ENCODE measurements at places on chromosomes 4 and X.
A peak's percentile ranks its signal among the peaks of the same experiment; 100 is the strongest.

- H3K36me3 ChIP-seq = no peaks in the 10 kb centered on the region
- H3K4me3 ChIP-seq = no peak overlapping the region
- H3K27me3 ChIP-seq = no peaks in the 10 kb centered on the region
- DNase-seq = no peak
Measured at GRCh38 chr4:11470438-11471045, 41.8 kb upstream of the HS3ST1 start.

DNA sequence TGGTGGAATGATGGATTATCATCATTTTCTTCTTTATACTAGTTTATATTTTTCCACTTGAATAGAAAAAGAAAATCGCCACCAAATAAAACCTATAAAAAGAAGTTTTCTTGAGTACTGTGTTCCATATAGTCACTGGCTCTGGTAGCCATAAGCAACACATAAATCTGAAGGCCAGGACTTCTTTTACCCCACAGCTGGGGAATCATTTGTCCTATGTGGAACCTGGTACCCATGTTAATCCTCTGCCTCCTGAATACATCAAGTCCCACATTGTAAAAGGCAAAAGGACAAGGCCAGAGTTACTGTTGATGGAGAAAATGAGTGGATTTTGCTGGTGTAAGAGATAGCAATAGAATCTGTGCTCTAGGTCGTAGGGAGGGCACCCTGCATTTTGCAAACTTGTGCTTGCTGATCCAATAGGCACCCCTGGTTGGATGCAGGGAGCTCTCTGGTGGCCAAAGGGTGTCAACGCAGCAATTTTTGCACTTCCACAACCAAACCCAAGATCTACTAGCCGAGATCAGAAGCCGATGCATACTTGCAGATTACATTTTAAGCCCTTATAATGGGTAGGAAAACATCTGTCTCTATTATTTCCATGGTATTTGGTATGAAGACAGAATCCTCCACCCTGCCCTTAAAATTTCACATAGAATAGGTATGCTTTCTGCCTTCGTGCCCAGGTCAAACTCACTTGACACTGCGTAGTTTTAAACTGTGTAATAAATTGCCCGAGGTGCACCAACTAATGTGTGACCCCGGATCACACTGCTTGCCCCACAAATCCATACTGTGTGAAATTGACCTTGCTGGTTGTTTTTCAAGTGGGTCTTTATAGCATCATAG is 146.2 kb upstream of the SCML1 start:
- no peak overlapping the region for H3K27ac ChIP-seq
- H3K4me3 ChIP-seq = no peak overlapping the region
- H3K27me3 ChIP-seq = peaks cover 10% of the 10 kb centered on the region

GRCh38 chrX:124217304-124218251 is 114.9 kb upstream of the TEX13D start:
- H3K4me1 ChIP-seq = peaks cover 5% of the 10 kb centered on the region
- DNase-seq = peak; percentile 57
- H3K4me3 ChIP-seq = no peak overlapping the region
- no peaks in the 10 kb centered on the region for H3K27me3 ChIP-seq
- H3K27ac ChIP-seq = no peak overlapping the region
- no peaks in the 10 kb centered on the region for H3K36me3 ChIP-seq

- H3K36me3 ChIP-seq = no peaks in the 10 kb centered on the region
- no peak overlapping the region for H3K4me3 ChIP-seq
- DNase-seq = no peak
- H3K27ac ChIP-seq = no peak overlapping the region
- H3K4me1 ChIP-seq = no peaks in the 10 kb centered on the region
- H3K27me3 ChIP-seq = no peaks in the 10 kb centered on the region
Measured at GRCh38 chr4:80006935-80007744, 65.9 kb downstream of the ANTXR2 start.

DNA sequence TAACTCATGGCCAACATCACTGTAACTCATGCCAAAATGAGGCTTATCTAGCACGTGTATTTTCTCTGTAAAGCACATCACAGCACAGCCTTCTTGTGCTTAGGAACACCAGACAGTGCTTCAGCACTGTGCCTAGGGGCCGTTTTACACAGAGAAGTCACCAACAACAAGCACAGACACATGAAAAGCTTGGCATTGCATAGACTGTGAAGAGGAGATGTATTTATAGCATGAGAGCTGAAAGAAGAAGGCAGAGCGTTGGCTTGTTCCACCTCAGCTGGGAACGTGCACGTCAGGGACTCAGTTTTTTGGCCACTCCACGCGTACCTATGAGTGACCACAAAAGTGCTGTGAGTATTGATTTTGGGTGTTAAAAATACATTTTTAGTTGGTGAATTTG is 116.3 kb upstream of the SFRP2 start:
- no peak overlapping the region for H3K27ac ChIP-seq
- H3K36me3 ChIP-seq = no peaks in the 10 kb centered on the region
- H3K4me3 ChIP-seq = no peak overlapping the region
- H3K27me3 ChIP-seq = no peaks in the 10 kb centered on the region

DNA sequence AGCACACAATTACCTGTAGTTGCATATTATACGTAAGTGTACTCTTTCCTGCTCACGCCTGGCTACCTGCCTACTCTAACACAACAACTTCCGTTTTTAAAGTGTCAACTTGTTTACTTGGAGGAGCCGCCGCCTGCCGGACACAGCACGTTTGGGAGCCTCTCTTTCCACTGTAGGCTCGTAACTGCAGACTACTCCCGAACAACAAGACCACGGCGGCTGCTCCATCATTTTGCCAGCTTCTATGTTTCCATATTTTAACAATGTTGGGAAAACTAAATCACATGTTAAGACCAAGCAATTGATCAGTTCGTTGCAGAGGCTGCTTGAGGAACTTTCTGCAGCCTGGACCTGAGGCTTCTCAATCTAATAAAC is 841 bp downstream of the MTNR1A start:
- H3K27ac ChIP-seq = peak overlapping the region; percentile 33
- H3K4me1 ChIP-seq = peaks cover 9% of the 10 kb centered on the region
- DNase-seq = no peak
- no peaks in the 10 kb centered on the region for H3K36me3 ChIP-seq

GRCh38 chrX:115563633-115564162 is 2.7 kb downstream of the PLS3 start:
- H3K27me3 ChIP-seq = peaks cover 58% of the 10 kb centered on the region
- no peak overlapping the region for H3K27ac ChIP-seq
- H3K4me3 ChIP-seq = no peak overlapping the region
- no peak for DNase-seq

GRCh38 chrX:149699761-149700160 is 12.1 kb upstream of the MAGEA11 start:
- no peak overlapping the region for H3K4me3 ChIP-seq
- H3K27me3 ChIP-seq = no peaks in the 10 kb centered on the region
- H3K36me3 ChIP-seq = no peaks in the 10 kb centered on the region
- H3K4me1 ChIP-seq = no peaks in the 10 kb centered on the region
- no peak for DNase-seq
- H3K27ac ChIP-seq = no peak overlapping the region

GRCh38 chr4:10198365-10198764 is 81.8 kb upstream of the WDR1 start:
- no peak overlapping the region for H3K4me3 ChIP-seq
- H3K27me3 ChIP-seq = no peaks in the 10 kb centered on the region
- no peaks in the 10 kb centered on the region for H3K4me1 ChIP-seq

GRCh38 chr4:6441758-6442157 is 30.7 kb downstream of the PPP2R2C start:
- no peak overlapping the region for H3K4me3 ChIP-seq
- no peak overlapping the region for H3K27ac ChIP-seq
- H3K36me3 ChIP-seq = peaks cover 9% of the 10 kb centered on the region
- no peaks in the 10 kb centered on the region for H3K27me3 ChIP-seq

DNA sequence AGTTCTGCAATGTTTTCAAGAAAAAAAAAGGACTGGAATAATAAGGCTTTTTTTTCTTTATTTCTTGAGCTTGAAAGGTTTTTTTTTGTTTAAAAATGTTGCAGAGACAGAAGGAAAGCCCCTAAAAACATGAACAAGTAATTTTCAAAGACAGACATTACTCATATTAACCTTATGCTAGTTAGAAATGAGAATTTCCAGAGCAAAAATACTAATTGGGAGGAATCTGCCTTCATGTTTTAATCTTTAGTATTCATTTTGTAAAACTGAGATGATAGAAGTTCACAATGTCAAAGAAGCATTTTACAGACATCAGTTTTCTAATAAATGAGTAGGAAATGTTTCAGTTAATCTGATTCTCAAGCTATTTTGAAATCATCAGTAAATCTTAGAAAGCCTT is 1805.3 kb downstream of the PCDH7 start:
- H3K4me3 ChIP-seq = no peak overlapping the region
- no peaks in the 10 kb centered on the region for H3K27me3 ChIP-seq
- no peaks in the 10 kb centered on the region for H3K4me1 ChIP-seq
